Muscle of back (tissue), 13 donors: ENCODE measurements at places on chromosomes 5 and 9. TPM values are rescaled to one million over a fixed set of nuclear protein-coding genes. Genes with fewer than 3 reads are reported as not detected.

Gene FST
- polyA plus RNA-seq, result 27.4 TPM

Gene GFPT2
- polyA plus RNA-seq, result 7.0 TPM

Gene ZNF483
- 0.99 TPM for polyA plus RNA-seq

Gene PTPN3
- polyA plus RNA-seq, result 5.9 TPM

- no peak for DNase-seq
Observed at GRCh38 chr5:42590566-42590965, 166.1 kb upstream of the CCDC152 start.

GRCh38 chr9:83981126-83981871, 694 bp downstream of the RMI1 start:
- DNase-seq, result peak; percentile 55

DNA sequence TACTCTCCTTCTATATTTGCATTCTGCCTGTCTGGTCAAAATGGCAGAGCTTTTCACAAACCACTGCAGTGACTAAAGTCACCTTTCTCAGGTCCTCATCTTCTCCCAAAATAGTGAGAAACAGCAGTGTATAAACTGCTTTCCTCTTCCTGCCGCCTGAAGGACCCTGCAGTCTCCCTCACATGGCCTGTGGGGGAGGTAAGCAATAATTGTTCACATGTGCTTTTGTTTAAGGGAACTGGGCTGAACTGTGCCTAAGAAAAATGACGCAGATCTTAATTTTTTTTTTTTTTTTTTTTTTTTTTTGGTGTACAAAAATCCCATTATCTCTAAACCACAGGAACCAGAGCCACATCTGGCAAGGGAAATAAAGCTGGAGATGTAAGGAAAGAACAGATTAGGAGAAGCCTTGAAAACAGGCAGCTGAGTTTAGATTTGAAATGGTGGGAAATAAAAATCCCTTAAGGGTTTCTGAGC, 131.7 kb upstream of the VLDLR start:
- peak; percentile 80 for DNase-seq

- no peak for DNase-seq
Observed at GRCh38 chr5:177301503-177302165, 1.9 kb downstream of the RAB24 start.

- no peak for DNase-seq
Observed at GRCh38 chr5:83464261-83464660, 7.3 kb upstream of the VCAN start.

- no peak for DNase-seq
Observed at GRCh38 chr9:24912767-24913166, 367.1 kb upstream of the IZUMO3 start.
